ENCODE measurements at places on chromosomes 3 and 15.

- peak; percentile 52 for DNase-seq
Observed at GRCh38 chr3:51434746-51435327, 43.8 kb downstream of the RBM15B start.

DNA sequence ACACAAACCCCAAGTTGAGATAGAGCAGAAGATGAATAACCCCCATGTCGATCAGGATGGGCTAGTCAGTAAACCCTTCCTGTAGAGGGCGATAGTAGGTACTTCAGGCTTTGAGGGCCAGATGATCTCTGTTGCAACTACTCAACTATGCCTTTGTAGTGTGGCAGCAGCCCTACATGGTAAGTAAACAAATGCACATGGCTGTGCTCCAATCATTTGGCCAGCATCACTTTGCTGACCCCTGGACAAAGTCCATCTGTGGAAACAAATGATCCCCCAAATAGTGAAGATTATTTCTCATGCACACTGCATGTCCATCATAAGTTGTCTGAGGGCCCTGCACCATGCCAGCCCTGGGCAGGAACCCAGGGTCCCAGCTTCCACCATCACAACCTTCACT, 402.2 kb upstream of the PROK2 start:
- no peak for DNase-seq

- no peak for DNase-seq
Observed at GRCh38 chr3:143358155-143358792, 238.7 kb downstream of the CHST2 start.

GRCh38 chr3:48459331-48459730, 12.8 kb downstream of the ATRIP start:
- DNase-seq, result no peak

DNA sequence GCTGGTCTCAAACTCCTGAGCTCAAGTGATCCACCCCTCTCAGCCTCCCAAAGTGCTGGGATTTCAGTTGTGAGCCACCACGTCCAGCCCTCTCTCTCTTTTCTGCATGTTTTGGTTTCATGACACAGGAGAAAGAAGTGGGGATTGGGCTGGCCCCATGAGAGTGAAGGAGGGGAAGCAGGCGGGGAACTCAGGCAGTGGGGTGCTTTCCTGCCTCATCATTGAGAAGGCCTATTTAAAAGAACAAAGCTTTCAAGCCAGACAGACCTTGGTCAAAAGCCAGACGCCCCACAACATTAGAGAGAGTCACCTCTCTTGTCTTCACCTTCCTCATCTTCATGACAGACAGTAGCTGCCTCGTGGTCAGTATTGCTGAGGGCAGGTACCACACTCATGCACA, 15.9 kb downstream of the PSTPIP1 start:
- no peak for DNase-seq

GRCh38 chr3:18351069-18351628, 74.0 kb downstream of the SATB1 start:
- no peak for DNase-seq

DNA sequence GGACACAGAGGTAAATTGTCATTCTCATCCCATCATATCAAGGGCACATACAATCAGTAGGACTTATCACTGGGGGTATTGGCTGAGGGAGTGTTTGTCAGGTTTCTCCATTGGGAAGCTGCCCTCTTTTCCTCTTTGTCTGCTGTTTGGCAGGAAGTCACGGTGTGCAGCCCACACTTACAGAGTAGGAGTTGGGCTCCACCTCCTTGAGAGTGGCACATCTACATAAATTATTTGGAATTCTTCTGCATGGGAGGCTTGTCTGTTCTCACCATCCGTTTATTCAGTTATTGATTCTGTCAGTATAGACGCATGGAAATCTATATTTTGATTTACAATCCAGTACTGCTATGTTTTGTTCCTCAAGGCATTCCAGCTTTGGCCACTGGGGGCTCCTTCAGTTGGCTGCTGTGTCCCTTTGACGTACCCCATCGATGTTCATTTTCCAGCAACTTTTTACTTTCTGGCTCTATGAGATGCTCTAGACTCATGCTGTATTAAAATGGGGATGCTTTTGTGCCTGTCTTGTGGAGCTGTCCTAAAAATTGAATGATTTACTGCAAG, 200.3 kb downstream of the SLCO3A1 start:
- DNase-seq, result no peak

DNA sequence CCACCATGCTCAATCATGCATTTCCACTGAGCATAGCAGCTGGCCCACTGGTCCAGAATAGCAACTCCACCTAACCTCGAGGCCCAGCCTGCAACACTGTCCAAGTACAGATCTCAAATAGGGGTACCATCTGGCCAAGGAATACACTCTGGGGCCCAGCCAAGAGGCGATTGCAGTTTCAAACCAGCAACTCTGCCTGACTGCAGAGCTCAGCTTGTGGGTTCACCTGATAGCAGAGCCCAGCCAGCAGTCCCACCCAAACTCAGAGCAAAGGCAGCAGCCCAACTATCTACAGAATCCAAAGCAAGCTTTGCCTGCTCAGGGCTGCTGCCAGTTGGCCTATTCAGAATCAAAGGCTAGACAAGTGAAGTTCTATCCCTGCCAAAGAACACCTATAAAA, 30.5 kb downstream of the POLQ start:
- no peak for DNase-seq

DNA sequence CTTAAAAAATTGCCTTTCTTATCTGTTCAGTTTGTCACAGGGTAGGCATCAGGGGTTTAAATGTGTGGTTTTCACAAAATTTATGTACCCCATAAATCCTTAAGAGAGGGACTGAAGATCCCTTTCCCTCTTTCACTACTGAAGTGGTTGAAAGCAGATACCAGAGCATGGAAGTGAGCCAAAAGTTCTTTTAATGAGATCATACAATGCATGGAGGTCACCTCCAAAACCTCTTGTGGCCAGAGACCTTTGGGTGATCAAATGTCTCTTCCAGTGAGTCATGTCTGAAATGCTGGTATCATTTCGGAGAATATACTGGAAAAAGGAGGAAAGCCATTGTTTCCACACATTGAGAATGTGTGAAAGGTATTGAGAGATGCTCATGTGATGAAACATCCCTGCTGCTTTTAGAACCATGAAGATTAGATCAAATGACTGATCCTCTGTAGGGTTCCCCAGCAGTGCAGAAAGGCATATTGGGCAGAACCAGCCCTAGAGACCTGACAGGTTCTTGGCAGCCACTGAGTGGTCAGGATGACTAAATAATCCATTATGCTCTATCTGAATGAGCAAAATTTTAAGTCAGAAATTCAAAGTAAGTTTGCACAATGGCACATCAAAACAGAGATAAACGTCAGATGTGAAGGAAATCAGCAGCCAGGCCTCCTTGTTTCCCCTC, 165.8 kb upstream of the SLC2A2 start:
- DNase-seq, result no peak

GRCh38 chr3:187590861-187591576, 79.2 kb downstream of the SST start:
- DNase-seq, result no peak

GRCh38 chr3:127408684-127409420, 121.0 kb upstream of the PRR20G start:
- peak; percentile 64 for DNase-seq

GRCh38 chr3:31832551-31832950, 148.5 kb downstream of the OSBPL10 start:
- no peak for DNase-seq

DNA sequence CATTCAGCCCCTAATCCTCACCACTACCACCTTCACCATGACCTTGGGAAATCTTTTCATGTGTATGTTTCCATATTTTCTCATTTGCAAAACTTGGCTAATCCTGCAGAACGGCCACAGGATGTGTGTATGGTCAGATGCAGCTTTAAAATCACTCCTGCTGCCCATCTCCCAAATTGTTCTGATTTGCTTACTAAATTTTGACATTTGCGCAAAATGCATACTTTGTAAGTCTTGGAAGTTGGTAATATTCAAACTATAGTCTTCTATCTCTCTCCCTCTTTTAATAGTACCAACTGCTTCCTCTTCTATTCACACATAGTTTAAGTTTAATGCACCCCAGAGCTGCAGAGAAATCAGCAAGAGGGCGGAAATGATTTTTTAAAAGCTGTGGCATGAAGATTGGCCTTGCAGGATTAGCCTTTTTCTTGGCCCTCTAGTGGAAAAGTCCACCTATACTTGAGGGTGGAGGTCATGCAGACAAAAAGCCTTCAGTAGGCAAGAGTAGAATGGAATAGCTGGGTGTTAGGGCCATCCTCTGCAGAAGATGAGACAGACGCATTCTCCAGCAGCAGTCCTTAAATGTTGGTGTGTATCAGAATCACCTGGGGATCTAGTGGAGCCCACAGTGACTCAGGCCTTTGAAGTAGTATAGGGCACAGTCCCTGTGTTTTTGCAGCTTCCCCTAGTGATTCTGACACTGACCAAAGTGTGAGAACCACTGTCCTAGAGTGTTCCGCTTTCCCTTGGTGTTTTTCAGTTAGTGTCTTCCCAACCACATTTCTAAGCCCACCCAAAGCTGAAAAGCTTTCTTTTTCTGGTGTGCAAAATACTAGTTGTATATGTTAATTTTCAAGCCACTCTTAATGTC, 181.7 kb downstream of the CHST2 start:
- no peak for DNase-seq

GRCh38 chr3:78459796-78460195, 1308.0 kb downstream of the ROBO1 start:
- DNase-seq, result no peak

GRCh38 chr15:27939246-27939645, 159.9 kb downstream of the OCA2 start:
- DNase-seq, result no peak

DNA sequence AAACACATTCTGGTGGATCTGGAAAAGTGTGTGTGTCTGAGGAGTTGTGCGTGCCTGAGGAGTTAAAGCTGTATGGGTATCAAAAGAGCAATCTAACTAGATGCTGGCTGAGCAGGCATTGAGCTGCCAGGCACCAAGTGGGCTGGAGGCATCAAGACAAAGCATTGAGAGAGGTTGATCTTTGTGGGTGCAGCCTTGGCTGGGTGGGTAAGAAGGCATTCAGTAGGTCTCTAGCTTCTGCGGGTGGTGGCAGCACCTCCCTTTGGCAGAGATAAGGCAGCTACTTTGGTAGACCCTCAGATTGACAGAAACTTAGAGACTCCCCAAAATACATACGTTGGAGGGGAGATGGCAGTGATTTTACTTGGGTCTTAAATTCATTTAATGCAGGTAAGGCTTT, 15.8 kb upstream of the TMEM212 start:
- no peak for DNase-seq

DNA sequence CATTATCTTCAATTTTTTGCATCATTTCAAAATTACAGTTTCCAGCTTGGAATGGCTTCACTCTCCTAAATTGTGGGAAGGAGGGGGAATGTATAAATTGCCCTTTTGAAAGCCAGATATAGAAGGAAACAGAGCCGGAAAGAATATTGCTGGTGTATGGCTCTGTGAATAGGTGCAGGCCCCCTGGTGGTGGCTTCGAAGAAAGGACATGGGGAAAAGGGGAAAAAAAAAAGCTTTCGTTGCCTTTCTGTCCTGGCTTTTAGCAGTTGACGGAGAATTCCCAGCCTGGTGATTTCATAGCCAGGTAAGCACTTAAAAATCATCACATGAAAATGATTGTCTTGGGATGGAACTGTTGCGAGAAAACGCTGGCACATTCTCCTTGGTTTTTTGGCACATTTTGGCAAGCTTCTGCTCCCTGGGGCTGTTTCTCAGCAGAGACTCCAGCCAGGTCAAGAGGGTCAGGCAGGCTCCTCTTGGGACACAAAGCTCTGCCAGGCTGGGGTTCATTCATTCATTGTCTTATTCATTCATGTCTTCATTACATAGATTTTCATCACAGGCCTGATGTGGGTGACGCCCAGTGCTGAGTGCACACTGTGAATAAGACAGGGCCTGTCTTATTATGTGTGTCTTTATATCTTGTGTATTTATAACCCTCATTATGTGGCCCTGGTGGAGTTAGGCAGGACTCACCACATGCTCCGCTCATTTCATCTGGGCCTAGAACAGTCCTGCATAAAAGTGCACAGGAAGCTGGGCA, 300.0 kb upstream of the TPM1 start:
- DNase-seq, result peak; percentile 77

GRCh38 chr3:123789760-123790159, 94.4 kb downstream of the MYLK start:
- DNase-seq, result no peak

DNA sequence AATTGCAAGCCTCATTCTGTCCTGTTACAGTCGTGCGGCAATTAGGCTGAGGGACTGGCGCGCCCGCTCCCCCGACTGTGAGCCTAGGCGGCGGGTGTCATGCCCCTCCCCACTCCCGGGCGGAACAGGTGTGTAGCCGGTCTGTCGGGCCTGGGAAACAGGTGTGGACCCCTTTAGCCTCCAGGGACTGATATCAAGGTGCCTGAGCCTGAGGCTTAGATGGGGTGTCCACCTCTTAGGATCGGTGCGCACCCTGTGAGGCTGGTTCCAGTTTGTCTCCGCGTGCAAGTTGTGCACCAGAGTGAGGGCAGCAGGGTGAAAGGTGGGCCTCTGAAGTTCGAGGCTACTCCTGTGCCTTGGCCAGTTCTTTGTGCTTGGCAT, 686 bp downstream of the VPS8 start:
- peak; percentile 32 for DNase-seq

DNA sequence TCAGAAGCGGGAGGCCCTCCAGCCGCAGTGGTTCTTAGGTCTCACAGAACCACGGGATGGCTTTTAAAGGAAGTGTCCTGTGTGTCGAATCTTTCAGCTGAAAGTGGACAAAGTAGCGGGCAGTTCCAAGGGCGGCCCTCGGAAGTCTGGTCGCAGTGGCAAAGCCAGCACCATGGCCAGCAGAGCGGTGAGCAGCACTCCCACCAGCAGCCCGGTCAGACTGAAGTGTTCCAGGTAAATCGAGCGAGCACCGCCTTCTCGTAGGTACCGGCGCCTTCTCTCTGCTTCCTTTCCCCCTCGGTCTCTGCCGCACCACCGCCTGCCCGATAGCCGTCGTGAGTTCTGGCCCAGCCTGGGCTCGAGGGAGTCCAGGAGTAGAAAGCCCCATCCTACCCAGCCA, 103.6 kb upstream of the ABHD17C start:
- DNase-seq, result no peak

- no peak for DNase-seq
Observed at GRCh38 chr15:92407916-92408315, 14.2 kb downstream of the ST8SIA2 start.

- DNase-seq, result no peak
Observed at GRCh38 chr3:107589454-107589853, 66.7 kb downstream of the BBX start.

DNA sequence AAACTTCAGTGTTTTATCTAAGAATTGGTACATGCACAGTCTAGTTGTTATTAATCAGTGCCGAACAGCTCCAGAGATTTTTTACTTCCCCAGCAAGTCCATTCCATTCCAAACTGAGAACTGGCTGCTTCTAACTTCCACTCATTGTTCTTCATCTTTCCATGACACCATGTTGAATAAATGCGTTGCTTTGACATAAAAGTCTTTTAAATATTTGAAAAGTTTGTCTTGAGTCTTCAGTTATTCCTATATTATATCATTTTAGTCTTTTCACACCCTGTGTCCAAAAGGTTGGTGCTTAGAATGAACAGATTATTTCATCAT, 65.4 kb downstream of the CMSS1 start:
- DNase-seq, result no peak

DNA sequence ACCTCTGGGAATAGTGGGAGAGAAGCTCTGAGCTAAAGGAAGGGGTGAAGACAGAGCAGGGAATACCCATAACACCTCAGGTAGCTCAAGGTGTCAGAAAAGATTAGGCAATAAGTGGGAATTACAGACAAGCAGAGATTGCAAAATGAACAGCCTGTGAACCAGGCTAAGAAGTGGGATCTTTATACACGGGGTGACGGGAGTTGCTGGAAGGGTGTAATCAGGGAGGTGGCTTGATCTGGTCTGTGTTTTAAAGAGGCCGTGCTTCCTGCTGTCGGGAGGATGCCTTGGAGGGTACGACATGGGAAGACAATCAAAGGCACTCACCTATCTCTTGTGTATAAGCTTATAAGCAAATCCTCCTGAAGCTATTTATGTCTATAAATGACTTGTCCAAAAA, 216.3 kb downstream of the CLSTN2 start:
- DNase-seq, result no peak

Measured in SK-N-SH (cell line).